ENCODE measurements at places on chromosomes 13 and 19.

GRCh38 chr13:73913751-73914518, 220.3 kb downstream of the KLF12 start:
- no peak for DNase-seq

GRCh38 chr13:33868343-33868994, 50.5 kb downstream of the RFC3 start:
- no peak for DNase-seq

GRCh38 chr13:113812178-113813040, 51.5 kb downstream of the GAS6 start:
- no peak for DNase-seq

DNA sequence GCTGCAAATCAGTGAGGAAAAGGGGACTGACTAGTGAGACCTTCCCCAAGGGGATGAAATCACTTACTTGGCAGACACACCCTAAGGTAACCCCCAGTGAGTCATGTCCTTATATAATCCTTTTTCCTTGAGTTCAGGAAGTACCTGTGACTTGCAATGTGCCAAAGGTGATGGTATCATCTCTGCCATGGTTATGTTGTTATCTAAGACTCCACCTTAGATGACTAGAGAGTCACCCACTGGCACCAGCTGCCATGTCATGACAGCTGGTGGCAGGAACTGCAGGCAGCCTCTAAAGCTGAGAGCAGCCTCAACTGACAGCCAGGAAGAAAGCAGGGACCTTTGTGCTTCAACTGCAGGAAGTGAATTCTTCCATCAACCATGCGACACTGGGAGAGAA, 12.5 kb downstream of the PBX4 start:
- DNase-seq = peak; percentile 32

- DNase-seq = no peak
Observed at GRCh38 chr13:42549552-42549936, 24.4 kb upstream of the TNFSF11 start.

- no peak for DNase-seq
Observed at GRCh38 chr19:16896146-16897028, 7.6 kb downstream of the F2RL3 start.

DNA sequence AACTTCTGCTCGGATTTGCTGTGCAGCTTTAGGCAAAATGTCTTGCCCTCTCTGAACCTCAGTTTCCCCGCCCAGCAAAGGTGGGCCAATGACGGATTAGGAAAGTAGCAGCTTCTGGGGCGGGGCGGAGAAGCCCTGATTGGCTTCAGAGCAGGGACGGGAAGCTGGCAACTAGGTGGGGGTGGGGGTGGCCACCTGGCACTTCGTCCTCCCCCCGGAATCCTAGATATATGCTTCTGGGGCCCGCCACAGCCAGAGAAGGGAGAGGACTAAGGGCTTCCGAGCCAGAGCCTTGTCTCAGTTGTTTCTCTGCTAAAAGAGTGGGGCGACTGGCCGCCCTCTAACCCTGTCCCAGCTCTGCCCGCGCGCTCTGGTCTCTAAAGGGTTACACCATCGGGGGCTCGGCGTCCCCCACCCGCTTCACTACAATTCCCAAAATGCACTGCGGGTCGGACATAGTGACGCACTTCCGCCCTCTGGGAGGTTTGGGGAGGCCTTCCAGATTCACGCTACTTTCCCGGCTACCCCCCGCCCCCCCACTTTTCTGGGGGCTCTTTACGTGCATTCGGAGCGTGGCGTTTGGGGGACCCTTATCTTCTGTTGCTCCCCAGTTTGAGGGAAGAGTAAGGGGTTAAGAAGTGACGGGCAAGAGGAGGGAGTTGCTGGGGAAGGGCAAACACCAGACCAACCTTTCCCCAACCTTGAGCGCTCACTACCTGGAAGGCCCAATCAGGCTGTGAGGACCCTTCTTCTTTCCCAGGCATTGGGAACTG, 672 bp upstream of the IRF2BP1 start:
- DNase-seq = peak; percentile 82

DNA sequence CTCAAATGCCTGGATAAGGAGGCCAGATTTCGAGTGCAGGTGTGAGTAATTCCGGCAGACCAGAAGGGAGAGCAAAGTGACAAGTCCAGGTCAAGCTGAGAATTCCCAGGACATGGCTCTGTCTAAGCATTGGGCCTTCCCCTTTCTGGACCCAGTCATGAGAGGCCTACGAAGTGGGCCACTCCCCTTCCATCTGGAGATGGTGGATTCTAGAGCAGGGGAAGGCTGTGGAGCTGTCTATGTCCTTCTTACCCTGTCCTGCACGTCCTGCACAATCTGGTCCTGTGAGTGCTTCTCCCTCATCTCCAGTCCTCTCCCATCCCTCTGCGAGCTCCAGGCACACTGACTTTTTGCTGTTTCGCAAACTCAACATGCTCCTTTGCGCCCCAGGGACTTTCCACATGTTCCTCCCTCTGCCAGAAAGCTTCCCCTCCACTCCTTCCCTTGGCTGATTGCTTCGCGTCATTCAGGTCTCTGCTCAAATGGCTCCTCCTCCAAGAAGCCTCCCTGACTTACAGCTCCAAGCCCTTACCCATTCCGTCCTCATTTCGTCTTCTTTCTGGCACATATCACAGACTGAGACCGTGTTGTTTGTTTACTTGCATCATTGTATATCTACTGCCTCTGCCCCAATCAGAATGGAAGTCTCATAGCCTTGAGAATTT, 193.2 kb downstream of the URI1 start:
- no peak for DNase-seq

DNA sequence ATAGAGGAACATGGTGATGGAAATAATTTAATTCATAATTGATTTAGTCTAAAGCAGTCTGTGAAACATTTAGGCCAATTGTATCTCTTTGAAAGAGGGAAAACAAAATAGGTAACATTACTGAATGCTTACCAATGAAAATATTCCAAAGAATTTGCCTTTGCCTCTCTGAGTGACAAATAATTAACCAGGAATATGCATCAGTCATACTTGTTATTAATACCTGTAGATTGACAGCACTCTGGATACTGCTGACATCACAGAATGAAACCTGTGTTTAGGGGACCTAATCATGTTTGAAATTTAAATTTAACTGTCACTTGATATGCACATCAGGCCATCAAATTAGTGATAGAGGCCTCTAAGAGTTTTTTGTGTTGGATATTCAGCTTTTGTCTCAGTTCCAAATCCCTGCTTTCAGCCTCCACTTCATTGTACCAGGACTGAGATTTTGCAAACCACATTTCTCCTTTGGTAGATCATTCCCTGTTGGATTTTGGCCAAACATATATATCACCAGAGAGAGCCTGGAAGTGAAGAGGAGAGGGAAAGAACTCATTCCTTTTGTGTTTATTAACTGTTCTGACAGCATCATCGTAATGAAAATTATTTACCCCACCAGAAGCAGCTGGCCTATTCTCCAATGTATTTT, 64.8 kb upstream of the KLHL1 start:
- DNase-seq = no peak

DNA sequence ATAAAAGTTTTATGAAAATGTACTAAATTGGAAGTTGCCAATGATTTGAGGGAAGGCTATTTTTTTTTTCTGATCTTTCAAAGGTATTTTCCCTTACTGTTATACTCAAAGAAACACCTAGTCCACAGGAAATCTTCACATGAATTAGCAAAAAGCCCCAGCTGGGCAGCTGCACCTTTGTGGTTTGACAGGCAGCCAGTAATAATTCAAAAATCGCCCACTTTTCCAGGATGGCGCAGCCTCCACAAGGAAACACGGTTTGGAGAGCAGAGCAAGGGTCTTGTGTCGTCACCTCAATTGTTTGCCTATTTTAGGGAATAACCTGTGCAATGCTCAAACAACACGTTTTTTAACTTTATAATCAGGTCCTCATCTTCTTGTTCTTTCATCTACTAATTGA, 324.9 kb upstream of the GPC6 start:
- DNase-seq = no peak

DNA sequence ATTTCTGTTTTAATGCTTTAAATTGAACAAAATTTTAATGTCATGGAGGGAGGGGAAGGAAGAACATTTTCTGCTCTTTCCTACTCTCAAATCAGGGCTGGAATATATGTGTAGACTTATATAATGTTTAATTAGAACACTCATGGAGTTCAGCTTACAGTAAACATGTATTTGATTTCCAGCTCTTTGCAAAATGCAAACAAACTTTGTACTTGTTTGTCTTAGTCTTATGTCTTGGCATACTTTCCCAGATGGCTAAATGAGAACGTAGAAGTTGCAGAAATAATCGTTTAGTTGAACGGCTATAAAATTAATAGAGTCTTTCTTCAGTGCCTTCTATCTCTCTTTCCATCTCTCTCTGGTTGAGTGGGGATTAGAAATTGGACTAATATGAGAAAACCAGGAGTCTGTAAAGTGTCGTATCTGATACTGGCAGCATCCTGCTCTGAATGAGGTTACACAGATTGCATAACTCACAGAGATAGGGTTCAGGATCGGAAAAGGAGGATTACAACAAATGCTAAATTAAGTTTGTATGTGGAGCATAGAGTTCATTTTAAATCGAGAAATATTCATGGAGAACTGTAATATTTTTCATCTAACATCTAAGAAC, 82.3 kb downstream of the FGF9 start:
- no peak for DNase-seq

DNA sequence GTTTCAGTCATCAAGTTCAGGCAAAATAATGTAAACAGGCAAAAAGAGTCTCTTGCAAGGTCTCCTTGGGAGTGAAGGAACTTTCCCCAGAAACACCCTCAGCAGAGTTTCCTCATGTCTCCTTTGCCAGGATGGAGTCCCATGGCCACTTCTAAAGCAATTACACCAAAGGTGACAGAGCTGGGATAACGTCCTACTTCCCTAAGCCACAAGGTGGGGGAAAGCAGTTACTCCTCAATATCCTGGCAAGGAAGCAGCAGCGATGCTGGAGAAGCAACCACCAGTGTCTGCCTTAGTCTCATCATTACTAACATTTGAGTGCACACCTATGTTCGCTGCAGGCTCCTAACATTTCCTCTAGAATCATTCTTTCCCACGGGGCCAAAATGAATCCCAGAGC, 88.6 kb downstream of the UBL3 start:
- no peak for DNase-seq

Data from T-helper 17 cell (primary cell).